NCI-H1092 treated with DMSO at 0.1 percent for 48 hours (cell line): ENCODE measurements at places on chromosomes 13 and 19.

GRCh38 chr13:28138756-28139470 is 568 bp downstream of the PAN3 start:
- peak; percentile 38 for DNase-seq

GRCh38 chr13:76713280-76713679 is 172.9 kb downstream of the KCTD12 start:
- DNase-seq: no peak

DNA sequence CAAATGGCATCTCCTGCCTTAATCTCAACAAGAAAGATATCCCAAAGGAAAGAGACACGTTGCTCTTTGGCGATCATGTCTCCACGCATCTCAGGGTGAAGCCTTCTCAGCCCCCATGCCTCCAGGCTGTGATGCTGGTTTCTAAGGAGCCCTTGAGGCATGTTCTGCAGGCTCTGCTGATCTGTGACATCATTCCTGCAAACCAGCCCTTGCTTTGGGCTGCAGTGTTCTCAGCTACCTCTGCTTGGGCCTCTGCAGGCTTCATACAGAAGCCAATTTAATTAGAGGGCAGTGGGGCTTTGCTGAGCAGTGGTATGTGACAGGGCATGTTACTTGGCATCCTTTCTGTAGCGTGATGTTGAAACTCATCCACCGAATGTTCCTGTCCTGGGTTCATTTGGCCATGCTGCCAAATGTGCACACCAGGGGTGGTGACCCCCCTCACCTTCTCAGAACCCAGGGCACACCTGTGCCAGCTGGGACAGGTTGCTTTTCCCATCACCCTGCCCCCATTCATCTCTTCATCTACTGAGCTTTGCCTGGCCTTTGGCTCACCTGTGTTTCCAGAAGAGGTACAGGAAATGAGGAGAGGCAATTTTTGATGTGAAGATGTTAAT is 230.9 kb downstream of the TEX29 start:
- DNase-seq: no peak

DNA sequence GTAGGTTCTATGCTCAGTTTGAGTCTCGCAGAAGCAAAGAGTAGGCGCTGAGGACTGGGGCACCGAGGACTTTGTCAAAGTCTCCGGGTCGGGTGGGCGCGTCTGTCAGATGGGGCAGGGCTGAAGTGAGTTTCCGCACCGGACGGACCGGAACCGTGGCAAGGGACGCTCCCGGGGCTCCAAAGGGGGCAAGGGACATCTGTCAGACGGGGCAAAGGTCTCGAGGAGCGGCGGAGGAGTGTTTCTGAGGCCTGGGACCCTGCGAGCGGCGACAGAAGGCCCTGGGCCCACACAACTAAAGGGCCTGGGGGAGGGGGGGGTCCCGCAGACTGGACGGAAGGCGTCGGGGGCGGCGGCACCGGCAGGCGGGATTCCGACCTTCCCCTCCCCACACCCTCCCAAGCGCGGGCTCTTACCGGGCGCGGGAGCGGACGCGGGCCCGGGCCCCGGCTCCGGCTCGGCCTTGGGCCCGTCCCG is 13.3 kb upstream of the AKAP8L start:
- DNase-seq: no peak

DNA sequence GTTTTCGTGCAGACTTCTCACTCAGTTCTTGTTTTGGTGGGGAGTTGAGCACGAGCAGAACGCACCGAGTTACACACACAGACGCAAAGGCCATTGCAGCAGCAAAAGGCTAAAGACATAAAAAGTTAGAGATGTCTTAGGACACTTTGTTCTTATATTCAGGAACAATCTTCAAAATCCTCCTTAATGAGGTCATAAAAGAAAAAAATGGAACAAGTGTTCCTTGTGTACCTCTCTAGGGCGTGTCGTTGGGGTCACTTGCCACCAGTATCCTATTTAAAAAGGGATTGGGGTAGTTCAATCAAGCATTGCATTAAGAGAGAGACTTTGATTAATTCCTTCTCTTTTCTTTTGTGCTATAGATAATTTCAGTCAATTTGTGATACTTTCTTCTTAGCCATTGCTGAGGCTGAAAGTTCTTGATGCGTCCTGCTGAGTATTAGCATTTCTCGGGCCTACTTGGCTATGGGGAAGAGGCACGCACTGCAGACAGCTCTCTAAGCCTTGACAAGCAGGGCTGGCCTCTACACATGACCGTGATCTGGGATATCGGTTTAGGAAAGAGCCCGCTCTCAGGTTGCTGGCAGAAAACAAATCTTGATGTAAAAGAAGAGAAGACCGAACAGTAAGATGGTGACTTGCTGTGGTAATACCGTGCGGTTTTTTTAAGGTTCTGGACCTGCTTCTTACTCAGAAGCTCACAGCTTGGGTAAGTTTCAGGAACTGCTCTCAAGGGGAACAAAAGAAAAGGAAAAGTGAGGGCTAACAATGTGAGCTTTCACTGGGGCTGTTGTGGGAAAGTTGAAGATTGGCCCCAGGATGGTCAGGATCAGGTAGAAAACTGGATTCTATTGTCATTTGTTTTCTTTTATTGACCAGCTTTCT is 223.6 kb downstream of the TM9SF2 start:
- no peak for DNase-seq

DNA sequence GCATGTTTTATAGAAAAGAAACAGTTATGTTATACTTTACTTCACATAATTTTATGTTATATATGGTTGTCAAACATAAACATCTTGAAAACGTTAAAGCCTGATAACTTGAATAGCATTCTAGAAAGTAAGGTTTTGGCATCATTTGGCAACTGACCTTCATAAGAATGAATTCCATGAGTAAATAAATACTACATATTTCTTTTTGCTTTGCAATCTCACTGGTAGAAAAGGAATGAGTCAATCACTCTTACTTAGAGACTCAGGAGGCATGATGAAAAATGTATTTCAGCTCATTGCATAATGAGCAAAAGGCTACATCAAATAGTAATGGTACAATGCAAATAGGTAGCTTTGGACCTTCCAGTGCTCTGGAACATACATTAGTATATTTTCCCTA is 1381.9 kb downstream of the EFNB2 start:
- no peak for DNase-seq

DNA sequence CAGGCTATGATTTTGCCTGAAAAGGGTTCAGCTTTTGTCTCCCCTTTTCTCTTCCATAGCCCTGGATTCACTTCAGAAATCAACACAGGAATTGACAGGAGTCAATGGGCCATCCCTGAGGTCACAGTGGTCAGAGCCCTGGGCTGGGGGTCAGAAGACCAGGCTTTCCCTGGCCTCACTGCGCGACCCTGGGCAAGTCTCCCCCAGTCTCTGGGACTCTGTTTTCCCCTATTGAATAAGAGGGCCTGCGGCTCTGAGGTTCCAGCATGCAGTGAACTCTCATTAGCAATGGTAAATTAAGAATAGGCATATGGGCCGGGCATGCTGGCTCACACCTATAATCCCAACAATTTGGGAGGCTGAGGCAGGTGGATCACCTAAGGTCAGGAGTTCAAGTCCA is 30.7 kb upstream of the VSTM2B start:
- no peak for DNase-seq

DNA sequence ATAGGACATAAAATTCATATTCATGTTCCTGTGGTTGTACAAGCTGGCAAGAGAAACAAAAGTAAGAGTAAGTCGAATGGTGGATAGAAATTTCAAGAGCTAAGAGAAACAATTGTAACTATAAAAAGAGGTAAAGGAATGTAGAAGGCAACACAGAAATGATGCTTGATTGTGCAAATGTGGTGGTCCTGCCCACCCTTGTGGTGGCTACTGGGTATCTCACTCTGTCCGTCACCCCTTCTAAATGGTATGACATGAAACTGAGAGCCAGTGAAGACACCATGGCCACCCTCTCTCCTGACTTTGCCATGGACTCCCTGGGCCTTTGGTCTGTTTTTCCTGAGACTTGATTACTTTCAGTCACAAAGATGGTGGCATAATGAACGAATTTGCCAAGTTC is 925.9 kb upstream of the SLITRK6 start:
- DNase-seq: peak; percentile 51

- no peak for DNase-seq
These were observed 252.1 kb downstream of the DCLK1 start for GRCh38 chr13:35879111-35879510.

DNA sequence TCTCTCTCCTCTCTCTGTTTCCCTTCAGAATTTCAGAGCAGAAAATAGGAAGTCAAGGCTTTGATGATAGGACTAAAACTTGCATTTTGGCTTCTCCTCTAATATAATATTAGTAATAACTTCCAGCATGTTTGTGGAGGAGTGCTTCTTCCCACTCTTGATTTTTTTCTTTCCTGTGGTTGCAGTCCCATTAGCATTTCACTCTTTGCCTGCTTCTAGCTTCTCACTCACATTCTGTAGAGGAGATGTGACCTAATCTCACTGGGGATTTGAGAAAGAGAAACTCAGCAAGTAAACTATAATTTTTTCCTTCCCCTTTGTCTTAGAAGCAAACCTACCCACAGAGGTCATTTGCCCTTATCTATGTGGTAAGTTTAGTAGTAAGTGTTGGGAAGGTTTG is 169.4 kb upstream of the HTR2A start:
- DNase-seq: no peak

DNA sequence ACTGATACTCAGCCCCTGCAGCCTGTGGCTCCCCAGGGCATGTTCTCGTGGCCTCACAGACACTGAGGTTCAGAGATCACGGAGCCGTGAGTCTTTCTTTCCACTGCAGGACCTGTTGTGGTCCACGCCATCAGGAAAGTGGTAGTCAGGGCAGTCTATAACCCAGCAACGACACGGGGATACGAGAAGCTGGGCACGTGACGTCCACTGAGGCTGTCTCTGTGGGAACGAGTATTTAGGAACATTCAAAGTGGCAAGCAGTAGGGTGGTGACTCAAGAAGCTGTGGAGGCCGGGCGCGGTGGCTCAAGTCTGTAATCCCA is 29.6 kb upstream of the CCNE1 start:
- no peak for DNase-seq

DNA sequence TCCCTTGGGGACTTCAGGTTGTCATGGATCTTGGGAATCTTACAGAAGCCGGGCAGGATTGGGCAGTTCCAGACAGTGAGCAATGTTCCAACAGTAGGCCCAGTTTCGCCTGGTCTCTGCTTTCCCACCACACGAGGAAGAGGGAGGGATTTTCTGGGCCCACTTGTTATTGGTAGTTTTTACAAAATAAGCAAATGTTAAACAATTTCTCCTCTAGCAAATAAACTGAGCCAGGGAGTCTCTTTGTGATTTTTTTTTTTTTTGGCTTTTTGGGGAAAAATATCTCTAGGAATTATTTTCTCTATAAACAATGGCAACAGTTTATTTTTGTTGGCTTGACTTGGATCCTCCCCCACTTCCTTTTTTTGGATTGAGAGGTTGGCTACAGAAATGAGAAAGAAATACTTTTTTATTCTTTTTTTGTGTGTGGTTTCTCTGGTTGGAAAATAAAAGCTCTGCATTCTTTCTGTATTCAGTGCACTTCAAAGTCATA is 89.3 kb downstream of the TM9SF2 start:
- DNase-seq: no peak

DNA sequence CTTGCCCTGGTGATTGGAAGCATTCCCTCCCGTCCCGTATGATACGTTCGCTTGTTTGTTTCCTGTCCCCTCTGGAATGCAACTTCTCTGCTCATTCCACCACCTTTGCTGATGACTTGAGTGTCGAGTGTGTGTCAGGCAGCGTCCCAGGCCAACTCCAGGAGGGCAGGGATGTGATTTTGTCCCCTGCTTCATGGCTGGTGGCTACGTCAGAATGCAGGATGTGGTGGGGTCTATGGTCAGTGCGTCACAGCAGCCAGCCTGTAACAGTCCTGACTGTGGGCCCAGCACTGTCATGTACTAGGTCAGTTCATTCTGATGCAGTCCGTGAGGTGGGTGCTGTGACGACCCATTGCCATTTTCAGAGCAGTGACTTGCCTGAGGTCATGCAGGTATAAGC is 16.2 kb downstream of the BRSK1 start:
- DNase-seq: no peak

GRCh38 chr19:23098988-23099387 is 17.8 kb upstream of the ZNF730 start:
- no peak for DNase-seq

- no peak for DNase-seq
These were observed 3.6 kb downstream of the HTR2A start for GRCh38 chr13:46893221-46893740.

DNA sequence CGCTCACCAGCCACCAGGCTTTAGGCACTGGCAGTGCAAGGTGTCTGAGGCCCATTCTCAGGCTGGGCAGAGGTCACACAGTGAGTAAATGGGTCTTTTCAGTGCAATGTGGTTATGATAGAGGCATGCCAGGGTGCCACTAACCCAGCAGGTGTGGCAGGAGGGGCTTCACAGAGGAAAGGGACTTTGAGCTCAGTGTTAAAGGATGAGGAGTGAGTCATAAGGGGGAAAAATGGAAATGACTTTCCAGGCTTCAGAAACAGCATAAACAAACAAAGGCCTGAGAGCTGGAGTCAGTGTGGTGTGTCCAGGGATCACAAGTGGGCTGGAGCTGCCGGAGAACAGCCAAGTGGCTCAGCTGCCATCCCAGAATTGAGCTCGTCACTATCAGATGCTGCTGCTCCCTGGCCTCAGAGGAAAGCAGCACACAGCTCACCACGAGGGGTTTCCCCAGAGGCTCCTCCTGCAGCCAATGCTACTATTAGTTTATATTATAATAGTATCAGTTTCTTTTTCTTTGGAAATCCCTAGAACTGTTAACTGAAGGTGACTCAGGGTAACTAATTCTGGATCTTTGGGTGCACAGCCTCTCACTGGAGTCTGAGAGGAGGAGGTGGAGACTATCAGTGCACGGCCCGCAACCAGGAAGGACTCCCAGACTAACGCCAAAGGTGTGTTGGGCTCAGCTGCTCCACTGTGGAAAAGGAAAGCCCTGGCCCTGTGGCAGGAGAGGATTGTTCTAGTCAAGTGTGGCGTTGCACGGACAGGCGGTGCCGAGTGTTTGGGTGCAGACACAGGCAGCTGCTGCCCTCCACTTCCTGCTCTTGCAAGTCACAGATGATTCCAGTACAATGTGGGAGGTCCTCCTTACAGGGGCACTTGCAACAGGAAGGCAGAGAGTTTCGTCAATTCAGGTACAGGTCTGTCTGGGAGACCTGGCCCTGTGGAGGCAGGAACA is 39.5 kb downstream of the DHRS12 start:
- DNase-seq: peak; percentile 52

DNA sequence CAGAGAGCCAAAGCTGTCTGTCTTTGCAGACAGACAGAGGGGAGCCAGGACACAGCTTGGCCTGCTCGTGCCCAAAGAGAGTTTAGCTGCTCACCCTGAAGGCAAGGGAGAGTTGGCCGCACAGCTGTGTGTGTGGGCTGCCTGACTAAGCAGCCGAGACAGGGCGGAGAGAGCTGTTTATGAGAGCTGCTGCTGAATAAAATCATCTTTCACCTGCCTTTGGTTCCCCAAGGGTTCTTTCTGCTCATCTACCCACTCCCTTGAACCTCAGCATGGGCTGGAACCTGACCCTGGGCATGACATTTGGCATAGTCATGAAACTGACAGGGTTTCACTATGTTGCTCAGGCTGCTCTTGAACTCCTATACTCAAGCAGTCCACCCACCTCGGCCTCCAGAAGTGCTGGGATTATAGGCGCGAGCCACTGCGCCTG is 98.2 kb downstream of the RBM26 start:
- no peak for DNase-seq

GRCh38 chr13:113863524-113864272 is at the start of gene GAS6:
Gene GAS6, minus strand, starts transcription at chr13:113864076. Its CDS starts 156 bp downstream, at chr13:113863920.
- peak; percentile 47 for DNase-seq

GRCh38 chr19:5059213-5059574 is 90.3 kb downstream of the KDM4B start:
- DNase-seq: peak; percentile 65
